NCI-H2107 (cell line): ENCODE measurements at places on chromosomes 2 and 18.
A peak's percentile ranks its signal among the peaks of the same experiment; 100 is the strongest.

DNA sequence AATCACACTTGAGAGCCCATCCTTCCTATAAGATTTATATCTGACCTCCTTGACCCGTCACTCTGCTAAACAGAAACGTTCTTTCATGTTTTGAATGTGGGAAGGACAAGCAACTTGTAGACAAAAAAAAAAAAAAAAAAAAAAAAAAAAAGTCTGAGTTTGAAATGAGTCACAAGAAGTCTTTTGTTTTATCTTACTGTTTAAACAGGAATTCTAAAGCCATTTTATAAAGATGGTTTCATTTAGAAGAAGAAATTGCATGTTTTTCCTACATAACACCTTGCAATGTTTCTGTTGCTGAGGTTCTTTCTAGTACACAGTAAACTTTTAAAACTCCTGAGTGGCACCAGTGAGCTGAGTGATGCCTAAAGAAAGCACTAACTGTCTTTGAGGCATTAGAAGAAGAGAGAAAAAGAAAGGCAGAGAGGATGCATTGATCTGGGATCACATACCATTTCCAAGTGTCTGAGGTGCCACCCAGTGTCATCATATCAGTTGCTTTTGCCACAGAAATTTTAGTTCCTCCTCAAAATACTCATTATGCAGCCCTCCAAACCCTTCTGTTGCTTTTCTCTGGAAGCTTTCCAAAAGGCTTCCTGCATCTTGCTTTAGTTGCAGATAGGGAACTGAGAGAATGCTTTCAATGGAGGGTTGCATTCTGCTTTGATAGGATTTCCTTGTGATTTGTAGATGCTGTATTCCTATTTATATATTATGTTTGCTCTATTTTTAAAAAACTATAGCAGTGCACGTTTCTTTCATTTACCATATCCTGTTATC, 69.1 kb downstream of the ACVR2A start:
- DNase-seq: no peak

GRCh38 chr18:32351032-32351431, 119.7 kb downstream of the GAREM1 start:
- DNase-seq: no peak

DNA sequence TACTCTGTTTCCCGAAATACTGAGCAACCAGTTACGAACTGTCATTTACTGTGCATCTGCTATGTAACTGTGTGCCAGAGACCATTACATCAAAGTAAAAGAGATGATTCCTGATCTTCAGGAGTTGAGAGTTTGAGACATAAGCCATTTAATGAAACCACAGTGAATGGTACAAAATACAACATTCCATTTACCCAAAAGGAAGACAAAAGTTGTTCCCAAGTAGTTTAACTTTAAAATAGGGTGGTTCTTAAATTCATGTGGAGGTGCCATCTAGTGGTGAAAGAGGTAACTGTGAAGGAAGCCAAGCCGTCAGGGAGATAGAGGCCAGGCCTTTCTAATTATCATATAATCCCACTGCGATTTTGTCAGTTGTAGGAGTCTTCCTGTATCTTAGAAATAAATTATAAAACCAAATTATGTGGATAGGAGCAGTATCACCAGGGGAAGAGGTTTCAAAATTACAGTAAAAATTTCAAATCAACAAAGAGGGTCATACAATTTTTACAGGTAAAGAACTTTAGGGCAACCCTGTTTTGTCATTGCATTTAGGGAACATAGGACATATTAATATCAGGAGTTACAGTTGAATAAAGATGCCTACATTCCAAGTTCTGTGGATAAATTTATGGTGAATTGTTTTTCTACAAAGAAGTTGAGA, 67.7 kb downstream of the EPAS1 start:
- DNase-seq: peak; percentile 17

DNA sequence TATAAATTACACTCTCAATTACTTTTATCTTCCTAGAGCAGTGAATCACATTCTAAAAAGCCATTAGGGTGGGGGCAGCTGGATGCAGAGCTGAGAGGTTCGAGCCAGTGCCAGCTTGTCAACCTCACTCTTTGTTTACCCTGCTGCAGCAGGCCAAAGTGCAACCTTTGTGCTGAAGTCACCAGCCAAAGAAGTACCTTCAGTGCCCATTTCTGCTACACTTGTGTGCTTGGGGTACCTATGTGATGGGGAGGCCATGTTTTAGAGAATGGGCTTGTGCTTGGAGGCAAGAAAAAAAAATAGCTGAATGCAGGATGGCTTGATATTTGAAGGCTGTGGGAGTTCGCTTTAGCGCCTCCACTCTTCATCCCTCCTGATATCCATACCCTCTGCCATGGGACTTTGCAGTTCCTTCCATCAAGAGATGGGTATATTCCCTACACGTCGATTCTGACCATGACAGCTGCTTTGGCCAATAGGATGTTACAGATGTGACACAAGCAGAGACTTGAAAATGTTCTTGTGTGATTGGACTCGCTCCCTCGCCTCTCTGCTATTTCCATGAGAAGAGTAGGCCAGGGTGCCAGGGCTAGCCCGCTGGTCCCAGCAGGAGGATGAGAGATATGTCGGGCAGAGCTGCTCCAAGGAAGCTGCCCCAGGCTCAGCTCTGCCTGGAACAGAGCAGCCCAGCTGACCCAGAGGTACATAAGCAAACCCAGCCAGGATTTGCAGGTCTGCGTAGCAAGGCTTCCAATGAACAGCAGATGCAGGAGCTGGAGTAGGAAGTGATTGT, 12.7 kb upstream of the FZD5 start:
- no peak for DNase-seq

DNA sequence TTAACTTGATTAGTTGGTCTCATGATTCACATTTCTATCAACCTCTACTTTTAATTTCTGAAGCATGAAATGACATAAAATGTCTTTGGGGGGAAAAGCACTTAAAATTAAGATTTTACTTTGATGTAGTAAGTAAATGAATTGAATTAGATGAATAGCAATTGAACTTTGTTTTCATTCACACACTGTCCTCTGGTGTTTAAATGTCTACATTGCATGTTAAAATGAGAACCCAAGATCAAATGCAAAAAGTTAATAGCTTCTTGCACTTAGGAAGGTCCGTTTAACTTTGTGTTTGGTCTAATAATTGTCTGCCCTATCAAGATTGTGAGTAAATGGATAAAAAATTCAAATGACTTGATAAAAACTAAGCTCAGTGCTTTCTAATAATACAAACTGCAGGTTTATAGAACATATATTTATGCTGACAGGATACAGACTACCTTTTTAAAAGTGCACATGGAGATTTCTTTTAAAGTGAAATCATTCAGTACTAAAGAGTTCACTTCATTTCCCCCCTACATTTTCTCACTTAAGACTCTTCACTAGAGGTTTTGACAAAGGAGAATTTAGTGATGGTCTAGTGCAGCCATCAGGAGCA, 156.2 kb upstream of the NABP1 start:
- no peak for DNase-seq

DNA sequence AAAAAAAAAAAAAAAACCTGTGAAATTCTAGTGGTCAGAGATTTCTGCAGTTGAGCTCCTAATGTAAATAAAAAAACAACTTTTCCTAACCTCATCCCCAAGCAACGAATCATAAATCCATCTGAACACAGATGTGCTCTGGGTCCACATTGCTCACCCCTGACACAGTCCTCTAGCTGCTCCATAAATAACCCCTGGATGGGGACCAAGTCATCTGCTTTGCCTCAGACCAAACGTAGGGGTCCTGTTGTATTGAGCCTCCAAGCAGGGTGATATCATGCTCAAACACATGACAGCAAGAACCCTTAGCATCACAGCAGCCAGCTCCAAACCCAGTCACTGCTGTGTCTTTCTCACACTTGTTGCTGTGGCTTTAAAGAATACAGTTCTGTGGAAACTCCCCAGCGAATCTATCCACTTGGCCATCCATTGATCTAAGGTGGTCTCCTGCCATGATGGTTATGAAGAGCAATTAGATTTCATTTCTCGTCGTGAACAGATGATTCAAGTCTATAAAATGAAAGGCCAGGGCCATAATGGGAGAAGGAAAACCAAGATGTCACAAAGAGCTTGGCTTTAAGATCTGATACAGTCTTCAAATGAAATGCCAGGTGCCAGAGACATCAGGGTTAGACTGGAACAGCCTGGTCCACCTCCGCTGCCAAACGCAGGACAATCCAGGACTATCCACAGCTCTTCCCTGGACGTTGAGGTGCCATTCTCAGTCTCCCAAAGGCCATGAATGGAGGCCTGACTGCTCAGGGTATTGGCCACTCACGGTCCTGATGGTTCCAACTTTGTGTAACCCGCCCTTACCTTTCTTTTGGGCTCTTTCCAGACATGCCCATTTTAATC, 39.0 kb downstream of the TBC1D8 start:
- no peak for DNase-seq

- DNase-seq: no peak
These were observed 42.6 kb downstream of the STK17B start for GRCh38 chr2:196128749-196129148.

DNA sequence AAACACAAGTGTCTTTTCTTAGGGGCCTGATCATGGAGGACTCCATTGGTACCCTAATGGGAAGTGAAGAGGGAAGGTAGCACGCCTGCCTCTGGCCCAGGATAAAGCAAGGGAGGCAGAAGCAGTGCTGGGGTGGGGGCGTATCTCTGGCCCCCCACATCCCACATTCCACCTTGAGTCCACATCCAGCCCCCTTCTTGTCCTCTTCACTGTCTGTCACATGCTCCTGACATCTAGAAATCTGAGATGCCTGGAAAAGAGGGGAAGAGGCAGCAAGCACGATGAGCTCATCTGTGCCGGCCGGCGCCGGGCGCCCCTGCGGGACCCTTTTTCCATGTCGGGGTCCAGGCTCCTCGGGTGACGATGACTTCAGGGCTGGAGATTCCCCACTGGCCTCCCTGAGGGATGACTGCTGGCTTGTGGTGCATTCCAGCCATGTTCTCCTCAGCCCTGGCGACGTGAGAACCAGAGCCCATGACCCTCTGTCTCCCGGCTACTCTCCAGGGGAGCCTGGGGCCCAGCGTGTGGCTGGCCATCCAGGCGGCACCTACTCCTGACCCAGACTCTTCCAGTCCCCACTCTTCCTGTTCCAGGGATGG, 277.5 kb downstream of the DYSF start:
- DNase-seq: no peak

GRCh38 chr2:119223521-119224390, at the start of gene STEAP3:
Gene STEAP3, plus strand, starts transcription at chr2:119223834. Its CDS starts 7,179 bp downstream, at chr2:119231013.
- DNase-seq: peak; percentile 22

DNA sequence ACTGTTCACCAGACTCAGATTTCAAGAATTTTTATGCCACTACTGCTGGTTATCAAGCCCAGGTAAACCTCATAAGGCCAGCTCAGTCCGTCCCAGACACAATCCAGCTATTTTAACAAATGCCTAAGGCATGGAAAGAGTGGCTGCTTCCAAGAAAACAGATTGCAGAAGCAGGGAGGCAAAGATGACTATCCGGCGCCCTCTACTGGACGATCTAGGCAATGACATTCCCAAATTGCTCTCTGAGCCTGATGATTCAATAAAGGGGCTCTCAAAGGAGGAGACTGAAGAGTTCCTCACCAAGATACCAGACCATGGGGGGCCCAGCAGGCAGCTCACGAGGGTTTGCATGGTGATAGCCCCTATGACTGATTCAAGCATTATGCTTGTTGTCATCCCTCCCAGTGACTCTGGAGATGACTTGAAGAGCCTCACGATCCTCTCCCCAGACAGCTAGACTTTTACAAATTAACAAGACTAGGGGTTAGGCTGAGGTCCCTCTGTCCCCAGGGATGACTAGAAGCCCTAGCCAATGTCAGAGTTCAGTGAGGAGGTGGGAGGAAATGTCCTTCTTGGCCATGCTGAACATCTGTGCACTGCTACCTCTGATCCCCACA, 25.0 kb downstream of the SERPINB8 start:
- peak; percentile 4 for DNase-seq

DNA sequence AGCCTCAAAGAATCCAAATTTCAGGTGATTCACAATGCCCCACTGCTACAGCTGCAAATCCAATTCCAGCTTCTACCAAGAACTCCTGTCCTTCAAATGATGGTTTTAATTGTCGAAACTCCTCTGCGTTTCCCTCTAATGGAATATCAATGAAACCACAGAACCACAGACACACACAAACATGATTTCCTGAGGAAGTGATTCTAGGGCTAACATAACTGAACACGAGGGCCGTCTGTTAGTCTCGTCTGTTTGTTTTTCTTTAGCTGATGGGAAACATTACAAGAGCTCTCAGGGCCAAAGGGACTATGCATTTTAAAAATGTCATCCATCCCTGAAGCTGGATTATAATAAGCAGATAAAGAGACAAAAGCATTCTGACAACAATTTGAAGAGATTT, 59.4 kb downstream of the RNF152 start:
- no peak for DNase-seq

DNA sequence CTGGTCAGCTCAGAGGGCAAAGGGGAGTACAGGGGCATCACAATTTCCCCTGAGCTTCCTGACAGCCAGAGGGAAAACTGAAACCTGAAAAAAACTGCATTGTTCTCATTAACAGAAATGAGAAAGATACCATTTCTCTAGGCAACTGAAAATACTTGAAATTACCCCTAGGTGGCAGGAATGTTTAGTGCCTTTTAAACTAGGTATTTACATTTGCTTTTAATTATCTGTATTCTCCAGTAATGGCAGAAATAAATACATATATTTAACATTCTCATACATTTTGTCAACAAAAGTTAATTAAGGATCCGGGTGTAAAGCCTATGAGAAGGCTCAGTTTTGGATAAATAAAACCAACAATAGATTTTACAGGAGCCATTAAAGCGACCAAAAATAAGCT, 34.5 kb downstream of the RPL31 start:
- DNase-seq: no peak

DNA sequence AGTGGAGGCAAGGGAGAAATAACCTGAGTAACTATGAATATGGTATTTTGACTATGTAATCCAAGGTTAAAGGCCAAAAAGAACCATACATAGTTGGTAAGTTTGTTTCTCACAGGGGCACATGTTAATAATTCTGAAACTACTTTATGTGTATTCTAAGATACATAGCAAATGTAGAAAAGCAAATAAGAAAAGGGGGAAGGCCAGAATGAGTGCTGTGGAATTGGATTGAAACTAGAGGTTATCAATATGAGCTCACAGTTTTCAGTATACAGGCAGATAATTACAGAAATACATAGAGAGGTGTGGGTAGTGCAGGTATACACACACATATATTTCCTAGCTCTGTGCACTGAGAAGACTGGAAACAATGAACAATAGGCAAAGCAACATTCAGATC, 13.7 kb downstream of the INO80C start:
- no peak for DNase-seq
